Activated CD4-positive, alpha-beta T cell treated with anti-CD3 and anti-CD28 coated beads, Interleukin-2, amount 50 U/mL, for 24 hours (primary cell): ENCODE measurements at places on chromosomes 7 and 10.

DNA sequence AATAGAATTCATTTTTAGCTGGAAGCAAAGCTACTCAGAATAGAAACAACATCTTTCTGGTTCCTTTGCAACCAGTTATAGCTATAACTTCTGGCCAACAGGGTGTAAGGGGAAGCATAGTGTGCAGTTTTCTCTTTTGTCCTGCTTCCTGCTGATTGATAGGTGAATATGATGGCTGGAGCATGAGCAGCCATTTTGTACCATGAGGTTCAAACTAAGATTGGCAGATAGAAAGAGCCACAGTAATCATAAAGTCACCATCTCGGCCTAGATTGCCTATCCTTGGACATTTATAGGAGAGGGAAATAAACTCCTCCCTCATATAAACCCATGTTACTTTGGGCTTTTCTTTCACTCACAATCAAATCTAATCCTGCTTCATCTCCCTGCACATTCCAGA is 102.2 kb upstream of the FGFR2 start:
- DNase-seq: no peak

- no peak for DNase-seq
Observed at GRCh38 chr7:1460821-1461645, 1.8 kb upstream of the MICALL2 start.

DNA sequence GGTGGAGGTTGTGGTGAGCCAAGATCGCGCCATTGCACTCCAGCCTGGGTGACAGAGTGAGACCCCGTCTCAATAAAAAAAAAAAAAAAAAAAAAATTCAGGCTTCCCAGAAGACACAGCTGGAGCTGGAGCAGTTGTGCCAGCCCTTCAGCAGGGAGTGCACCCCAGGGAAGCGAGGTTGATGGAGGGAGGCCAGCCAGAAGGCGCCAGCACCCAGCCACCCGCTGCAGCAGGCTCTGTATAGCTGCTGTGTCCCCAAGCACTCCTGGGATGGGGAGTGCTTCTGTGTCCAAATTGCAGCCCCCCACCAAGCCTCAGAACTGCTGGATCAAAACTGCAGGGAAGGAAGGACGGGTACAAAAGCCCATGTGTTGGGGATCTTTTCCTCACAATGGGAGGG is 47.8 kb downstream of the COBL start:
- DNase-seq: no peak

GRCh38 chr10:104334965-104335650 is 3.2 kb downstream of the ITPRIP start:
- no peak for DNase-seq

DNA sequence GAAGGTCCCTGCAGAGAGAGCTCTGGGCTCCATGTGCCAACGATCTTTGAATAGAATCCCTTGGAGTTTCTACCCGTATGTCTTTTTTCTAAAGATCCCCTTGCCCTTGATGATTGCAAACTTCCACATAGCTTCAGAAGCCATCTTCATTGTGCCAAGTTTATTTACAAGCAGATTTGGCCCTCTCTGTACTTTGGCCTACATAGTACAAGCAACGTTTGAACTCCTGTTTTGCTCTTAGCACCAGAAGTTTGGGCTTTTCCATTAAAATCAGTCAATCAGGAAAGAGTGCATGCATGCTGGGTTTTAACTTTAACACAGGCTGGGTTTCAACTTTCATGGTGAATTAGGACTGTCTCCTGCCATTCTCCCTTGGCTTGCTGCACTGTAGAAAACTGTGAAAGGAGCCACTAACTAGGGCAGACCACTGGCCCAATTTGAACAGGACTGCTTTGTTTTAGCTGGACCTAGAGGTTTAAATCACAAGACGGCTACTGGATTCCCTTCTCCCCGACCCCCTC is 557.6 kb upstream of the GALNT17 start:
- no peak for DNase-seq

GRCh38 chr10:103636492-103636891 is 143.0 kb downstream of the NEURL1 start:
- no peak for DNase-seq

DNA sequence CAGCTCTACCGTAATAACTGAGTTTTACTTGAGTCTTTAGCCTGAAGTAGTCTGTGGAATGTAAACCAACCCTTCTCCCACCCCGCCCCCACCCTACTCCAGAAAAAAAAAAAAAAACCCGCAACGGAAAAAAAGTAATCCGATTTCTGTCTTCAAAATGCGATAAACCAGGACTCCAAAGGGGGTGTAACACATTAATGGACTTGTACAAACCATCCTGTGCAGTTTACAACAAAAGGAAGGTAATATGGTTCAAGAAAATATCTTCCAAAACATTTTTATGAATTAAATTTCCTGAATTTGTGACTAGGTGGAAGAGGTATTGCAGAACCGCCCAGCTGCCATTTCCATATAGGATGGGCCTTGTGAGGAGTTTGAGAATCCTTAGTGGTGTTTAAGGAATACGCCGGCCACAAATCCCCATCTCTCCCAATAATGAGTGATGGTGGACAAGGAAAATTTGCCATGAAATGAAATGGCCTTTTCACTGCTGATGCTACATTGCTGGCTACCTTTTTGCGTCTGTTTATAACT is 10.6 kb downstream of the SKIDA1 start:
- no peak for DNase-seq

DNA sequence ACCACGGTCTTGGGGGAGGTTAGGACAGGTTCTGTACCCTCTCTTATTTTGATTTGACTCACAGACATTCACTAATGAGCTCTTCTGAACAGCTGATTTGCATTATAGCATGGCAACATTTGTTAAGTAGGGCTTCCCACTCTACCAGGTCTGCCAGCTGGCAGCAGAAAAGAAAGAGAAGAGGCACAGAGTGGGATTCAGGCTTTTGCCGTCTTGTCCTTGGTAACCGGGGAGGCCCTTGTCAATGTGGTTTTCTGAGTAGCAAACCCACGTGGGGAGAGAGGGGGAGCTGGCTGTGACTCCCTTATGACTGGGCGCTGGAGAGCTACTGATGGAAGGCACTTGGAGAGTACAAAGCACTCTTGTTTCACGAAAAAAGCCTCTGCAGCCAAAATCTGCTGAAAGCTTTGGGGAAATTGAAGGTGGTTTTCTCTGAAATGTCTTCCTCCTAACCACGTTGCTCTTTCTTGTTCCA is 355.3 kb upstream of the GALNT17 start:
- DNase-seq: no peak

DNA sequence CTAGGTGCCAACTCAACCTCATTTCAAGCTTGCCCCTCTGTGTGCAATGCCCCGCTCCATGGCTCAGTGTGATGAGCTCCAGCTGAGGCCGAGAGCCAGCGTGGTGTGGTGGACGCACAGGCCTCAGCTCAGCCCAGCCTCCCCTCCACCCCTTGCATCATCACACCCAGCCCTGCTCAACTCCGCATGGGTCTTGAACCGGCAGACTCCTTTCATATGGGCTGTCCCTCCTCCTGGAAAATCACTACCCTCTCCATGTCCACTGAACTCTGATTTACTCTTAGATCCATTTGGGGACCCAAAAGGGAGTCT is 16.6 kb upstream of the SLC18A3 start:
- no peak for DNase-seq

GRCh38 chr7:115127399-115128021 is 205.6 kb downstream of the MDFIC start:
- no peak for DNase-seq

DNA sequence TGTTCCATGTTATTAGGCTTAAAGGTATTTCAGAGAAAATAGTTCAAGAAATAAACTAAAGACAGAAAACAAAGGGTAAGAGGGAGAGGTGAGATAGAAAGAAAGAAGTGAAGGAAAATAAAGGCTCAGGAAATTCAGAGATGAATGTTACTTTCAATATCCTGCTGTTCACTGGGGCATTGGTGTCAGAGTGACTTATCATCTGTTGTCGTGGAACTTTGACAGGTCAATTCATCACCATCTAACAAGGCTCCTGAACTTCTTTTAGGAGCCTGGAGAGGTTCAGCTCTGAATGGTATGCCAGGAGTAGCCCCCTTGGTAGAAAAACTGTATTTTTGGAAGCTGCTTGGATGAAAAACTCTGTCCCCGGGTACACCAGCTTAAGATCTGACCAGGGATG is 100.1 kb downstream of the KLF6 start:
- DNase-seq: no peak

DNA sequence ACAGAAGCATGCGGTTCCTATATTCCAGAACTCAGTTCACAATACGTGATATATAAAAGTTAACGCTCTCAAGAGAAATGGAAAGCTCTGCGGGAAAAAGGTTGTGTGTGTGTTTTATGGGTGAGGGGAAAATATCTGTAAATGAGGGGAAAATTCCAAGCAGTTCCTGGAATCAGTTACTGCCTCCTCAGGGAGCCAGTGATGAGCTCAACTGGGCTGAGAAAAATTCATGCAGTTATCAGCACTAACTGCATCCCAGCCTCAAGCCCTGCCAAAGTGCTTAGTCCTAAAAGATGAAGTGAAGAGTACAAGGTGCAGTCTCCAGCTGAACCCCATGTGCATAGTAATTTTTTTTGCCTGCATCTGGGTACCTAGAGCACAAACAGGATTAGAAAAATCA is 191.9 kb downstream of the CDK14 start:
- no peak for DNase-seq

GRCh38 chr7:1175967-1176851 is 16.2 kb upstream of the ZFAND2A start:
- DNase-seq: peak; percentile 74

DNA sequence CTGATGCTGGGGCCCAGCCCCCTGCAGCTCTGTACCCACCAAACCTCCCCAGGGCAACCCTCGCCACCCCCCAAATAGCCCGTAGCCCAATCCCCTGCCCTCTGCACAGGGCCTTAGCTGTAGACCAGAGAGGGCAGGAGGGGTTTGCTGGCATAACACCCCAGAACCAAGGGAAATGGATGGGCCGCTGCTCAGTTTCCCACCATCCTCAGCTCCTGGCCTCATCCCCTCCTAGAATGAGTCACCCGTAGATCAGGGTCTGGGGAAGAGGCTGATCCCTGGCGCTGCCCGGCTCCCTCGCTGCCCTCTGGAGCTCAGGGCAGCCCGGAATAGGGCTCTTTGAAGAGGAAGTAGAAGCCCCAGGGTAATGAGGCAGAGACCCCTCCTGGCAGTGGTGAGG is 31.2 kb downstream of the LDB3 start:
- DNase-seq: no peak

GRCh38 chr10:15485684-15486316 is 114.7 kb upstream of the FAM171A1 start:
- no peak for DNase-seq

- DNase-seq: no peak
Observed at GRCh38 chr10:78684947-78685346, 383.8 kb upstream of the ZMIZ1 start.

GRCh38 chr7:16708980-16709379 is 44.6 kb upstream of the TSPAN13 start:
- DNase-seq: no peak

DNA sequence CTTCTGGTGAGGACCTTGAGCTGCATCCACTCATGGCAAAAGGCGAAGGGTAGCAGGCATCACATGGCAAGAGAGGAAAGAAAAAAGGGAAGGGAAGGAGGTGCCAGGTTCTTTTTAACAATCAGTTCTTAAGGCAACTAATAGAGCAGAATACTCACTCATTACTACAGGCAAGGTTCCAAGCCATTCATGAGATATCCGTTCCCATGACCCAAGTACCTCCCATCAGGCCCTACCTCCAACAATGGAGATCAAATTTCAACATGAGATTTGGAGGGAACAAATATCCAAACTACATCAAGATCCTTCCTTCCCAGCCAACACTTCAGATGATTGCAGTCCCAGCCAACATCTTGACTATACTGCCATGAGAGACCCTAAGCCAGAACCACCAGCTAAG is 38.9 kb upstream of the YAE1 start:
- DNase-seq: no peak

DNA sequence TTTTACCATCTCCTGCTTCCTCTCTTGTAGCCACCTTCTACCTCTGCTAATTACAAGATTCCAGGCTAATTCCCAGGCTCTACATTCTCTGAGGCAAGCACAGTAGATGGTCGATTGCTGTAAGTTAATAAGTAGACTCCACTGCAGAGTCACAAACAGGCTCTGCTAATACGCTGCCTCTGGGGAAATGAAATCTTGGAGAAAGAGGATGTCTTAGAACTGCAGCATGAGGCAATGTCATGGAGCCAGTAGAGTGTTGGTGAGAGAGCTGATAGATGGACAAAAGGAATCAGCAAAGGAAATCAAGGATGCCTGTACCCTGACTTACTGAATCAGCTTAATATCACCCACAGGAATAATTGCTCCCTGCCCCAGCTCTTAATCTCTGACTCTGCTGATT is 1260.3 kb downstream of the XPNPEP1 start:
- no peak for DNase-seq

DNA sequence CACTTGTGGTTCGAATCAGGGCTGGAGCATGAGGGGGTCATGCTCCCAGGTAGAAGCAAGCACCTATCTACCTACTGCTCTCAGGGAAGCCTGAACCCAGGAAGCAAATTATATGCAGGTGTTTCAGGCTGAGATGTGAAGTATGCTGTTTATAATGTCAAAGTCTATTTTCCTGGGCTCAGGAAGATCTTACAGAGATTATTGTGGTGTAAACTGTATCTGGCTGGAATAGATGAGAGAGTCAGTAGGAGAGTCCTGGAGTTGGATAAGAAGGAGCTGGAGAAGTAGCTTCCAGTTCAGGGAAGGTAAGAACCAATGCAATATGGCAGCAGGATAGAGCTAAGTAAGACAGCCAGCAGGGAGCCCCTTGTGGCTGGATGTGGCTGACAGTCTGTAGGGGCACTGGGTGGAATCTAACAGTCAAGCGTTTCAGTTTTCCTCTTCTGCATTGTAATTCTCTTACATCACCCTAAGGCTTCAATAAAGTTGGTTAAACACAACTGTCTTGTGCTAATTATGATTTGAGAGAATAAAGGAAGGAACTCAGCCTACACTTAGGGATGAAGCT is 105.9 kb upstream of the EEPD1 start:
- no peak for DNase-seq

GRCh38 chr10:76309741-76310587 is 878.5 kb downstream of the LRMDA start:
- no peak for DNase-seq

DNA sequence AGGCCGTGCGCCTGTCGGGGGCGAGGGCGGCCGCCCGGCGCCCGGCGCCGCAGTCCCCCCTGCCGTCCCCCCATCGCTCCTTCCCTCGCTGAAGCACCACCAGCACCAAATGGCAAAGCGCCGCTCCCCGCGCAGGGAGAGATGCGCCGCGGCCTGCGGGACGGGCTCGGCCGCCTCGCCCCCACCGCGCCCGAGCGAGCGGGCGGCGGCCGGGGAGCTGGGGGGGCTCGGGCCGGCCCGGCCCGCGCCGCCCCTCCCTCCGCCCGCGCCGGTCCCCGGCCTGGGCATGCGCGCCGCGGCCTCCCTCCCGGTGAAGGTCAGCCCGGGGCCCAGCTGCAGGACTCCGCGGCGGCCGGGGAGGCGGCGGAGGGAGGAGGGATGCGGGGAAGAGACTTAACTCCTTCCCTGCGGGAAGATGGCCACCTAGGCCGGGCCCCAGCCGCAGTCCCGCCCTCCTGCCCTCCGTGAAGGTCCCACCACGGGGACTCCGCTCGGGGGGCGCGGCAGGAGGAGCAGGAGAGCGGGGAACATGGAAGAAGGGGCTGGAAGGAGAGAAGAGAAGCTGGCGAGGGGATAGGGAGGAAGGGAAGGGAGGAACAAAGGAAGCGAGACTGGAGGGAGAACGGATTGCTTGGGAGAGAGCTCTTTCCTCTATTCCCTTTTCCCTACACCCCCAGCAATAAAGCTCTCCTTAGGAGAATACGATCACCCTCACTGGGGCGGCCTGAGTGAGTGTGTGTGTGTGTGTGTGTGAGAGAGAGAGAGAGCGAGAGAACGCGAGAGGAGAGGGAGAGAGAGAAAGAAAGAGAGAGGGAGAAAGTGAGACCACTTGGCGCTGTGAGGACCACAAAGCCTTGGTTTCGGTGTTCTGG is 3.4 kb upstream of the SMARCD3 start:
- DNase-seq: no peak

GRCh38 chr10:45008524-45009161 is 7.9 kb downstream of the ZNF22 start:
- DNase-seq: peak; percentile 18
